ENCODE measurements at places on chromosomes 12 and 14.

GRCh38 chr12:120290609-120291305 lies 946 bp downstream of the RNU4-2 start:
- DNase-seq, result no peak

DNA sequence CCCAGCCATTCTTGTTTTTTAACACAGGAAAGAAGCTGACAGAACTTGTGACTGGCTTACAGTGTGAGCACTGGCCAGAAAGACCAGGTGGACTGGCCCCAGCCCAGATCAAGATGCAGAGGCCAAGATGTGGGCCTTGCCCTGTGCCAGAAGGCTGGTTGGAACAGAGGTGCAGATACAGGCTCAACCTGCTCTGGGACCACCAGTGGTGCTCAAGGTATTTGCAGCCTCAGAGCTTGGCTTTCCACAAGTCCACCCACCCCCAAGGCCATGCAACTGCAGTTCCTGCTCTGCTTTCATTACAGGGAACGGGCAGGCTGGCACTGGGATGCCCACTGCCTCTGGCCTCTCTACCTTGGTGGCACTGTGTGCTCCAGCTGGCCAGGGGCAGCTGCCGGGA lies 23.3 kb downstream of the ZFC3H1 start:
- no peak for DNase-seq

DNA sequence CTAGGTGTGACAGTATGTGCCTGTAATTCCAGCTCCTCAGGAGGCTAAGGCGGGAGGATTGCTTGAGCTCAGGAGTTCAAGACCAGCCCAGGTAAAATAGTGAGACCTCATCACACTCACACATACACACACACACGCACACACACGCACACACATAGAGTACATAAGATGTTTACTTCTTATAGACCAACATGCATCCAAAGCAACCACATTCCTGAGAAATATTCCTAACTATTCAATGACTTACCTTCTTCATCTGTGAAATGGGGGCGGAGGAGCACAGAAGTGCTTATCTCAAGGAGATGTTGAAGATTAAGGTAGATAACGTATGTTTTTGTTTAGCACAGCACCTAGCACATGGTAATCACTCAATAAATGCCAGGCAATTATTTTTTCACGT lies 6.4 kb downstream of the NDUFA12 start:
- DNase-seq, result no peak

- DNase-seq, result no peak
Measured at GRCh38 chr12:34396006-34396860, 373.9 kb downstream of the ALG10 start.

- no peak for DNase-seq
Measured at GRCh38 chr14:78170203-78170602, at the start of gene NRXN3. Gene NRXN3, plus strand, starts transcription at chr14:78170373. Its CDS starts 72,721 bp downstream, at chr14:78243094.

- no peak for DNase-seq
Measured at GRCh38 chr12:1174659-1175058, 183.6 kb downstream of the ERC1 start.

DNA sequence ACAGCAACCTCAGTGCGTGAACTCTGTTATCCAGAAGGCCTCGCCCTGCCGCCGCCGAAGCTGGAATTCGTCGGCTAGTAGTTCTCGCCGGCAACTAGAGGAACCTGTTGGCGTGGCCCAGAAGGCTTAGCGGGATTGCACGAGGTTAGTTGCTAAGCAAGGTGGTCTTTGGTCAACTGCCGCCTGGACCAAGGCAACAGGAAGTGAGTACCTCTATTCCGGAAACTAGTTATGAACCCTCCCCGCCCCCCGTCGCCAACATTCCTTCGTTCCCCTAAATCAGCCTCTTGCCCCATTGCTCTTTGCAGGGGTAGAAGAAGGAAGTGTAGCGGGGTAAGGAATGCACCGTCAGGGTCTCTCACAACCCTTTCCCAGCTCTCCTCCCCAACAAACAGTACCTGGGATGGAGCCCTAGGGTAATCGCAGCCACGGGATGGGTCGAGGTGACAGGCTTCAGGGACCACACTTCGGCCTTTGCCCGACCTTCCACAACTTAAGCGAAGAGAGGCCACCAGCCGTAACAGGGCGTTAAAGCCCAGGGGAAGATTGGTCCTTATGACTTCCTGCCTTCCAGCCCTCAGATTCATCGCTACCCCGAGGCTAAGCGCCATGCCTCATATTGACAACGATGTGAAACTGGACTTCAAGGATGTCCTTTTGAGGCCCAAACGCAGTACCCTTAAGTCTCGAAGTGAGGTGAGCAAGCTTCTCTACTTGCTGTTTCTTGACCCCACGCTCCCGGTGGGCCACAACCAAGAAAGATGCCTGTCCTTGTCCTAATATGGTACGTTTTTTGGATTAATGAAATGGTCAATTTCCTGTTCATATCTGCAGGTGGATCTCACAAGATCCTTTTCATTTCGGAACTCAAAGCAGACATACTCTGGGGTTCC lies at the start of gene GMPR2:
TSS of gene GMPR2 (plus strand) at position 285 of the 893 bp plus-strand sequence. CDS start at position 610, 325 bp downstream.
- no peak for DNase-seq

DNA sequence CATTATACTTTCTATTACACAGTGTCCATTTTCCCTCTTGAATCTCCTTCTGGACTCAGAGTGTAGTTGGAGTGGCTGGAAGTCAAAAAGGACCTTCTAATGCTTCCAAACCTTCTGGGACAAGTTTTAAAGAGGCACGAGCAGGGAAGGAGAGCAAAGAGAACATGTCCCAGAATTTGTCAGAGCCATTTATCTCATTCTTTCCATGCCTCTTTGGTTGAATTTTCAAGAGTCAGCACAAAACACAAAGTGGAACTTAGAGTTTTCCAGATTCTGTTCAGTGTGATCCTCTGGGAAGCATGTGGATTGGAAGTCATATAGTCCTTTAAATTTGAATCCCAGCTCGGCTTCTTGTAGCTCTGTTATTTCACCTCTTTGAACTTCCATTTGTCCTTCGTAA lies 138.2 kb upstream of the PWP1 start:
- DNase-seq, result no peak

- no peak for DNase-seq
Measured at GRCh38 chr12:3727877-3728632, 24.9 kb downstream of the CRACR2A start.

DNA sequence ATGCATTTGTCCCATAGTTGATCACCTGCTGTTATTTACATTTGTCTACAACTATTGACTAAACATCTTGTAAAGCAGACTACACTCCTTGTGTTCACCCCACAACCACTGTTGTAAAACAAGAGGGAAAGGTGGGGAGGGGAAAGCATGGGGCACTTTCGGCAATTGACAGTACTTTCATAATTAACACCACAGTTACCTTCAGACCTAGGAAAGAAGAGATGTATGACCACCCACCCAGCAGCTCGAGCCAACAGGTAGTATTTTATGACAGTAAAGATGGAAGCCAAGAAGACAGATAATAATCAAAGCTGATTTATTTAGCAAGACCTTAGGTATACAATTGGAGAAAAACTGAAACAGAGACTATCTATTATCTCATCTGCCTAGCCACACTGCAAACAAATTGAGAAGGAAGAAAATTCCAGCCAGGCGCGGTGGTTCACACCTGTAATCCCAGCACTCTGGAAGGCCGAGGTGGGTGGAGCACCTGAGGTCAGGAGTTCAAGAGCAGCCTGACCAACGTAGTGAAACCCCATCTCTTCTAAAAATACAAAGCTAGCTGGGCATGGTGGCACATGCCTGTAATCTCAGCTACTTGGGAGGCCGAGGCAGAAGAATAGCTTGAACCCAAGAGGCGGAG lies 11.2 kb downstream of the HECTD4 start:
- no peak for DNase-seq

- DNase-seq, result no peak
Measured at GRCh38 chr12:94909663-94910062, 93.8 kb downstream of the NDUFA12 start.

- DNase-seq, result peak; percentile 47
Measured at GRCh38 chr14:83425138-83425537, 1891.5 kb upstream of the SEL1L start.

DNA sequence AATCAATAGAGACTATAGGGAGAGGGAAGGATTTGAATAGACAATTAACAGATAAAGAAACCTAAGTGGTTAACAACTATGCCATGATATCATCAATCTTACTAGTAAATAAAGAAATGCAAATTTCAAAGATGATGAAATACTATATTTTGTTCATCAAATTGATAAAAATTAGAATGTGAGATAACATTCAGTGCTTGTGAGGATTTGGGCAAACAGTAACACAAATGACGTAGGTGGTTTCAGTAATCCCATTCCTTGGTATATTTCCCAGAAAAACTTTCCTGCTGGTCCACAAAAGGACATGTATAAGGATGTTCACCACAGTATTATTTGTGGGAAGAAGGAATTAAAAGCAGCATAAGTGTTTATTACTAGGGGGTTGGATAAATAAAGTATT lies 136.0 kb downstream of the ERC1 start:
- no peak for DNase-seq

GRCh38 chr14:61437381-61437780 lies 116.0 kb downstream of the PRKCH start:
- DNase-seq, result no peak

GRCh38 chr12:109435428-109436187 lies 41.5 kb downstream of the KCTD10 start:
- no peak for DNase-seq

Measured in astrocyte of the cerebellum (primary cell).